ENCODE measurements at places on chromosomes 16 and 17. TPM values are rescaled to one million over a fixed set of nuclear protein-coding genes. Genes with fewer than 3 reads are reported as not detected.

GRCh38 chr17:39997543-39997942, 16.9 kb downstream of the PSMD3 start:
- no peak for DNase-seq

- DNase-seq = no peak
These were observed 185.9 kb downstream of the CDK5R1 start for GRCh38 chr17:32672711-32673110.

KRT28 gene
- not detected for polyA plus RNA-seq

DNA sequence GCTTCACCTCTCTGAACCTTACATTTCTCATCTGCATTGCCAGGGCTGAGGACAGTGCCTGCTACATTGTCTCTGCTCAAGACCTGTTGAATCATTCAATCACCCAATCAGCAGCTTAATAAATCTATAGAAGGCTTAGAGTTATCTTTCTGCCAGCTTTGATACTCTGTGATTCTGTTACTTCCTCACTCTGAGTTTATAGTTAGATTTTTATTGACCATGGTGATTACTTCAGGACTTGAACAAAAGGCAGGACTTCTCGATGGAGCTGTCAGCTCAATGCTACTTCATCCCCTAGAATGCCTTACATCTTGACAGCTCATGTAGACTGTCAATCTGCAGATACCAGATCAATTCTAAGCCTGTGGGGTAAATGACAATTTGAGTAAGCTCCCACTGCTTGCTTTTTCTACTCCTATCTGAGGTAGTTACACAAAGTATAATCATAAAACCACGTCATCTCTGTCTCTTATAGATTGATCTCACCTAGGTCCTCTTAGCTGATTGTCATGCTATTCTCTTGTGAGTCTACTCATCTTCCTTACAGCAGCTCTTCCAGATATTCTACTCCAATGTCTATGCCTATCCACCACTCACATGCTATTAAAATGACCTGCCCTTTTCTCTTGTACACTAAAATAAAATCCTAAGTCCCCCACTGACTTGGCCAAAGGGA, 318.3 kb upstream of the CA10 start:
- no peak for DNase-seq

- no peak for DNase-seq
These were observed 120.3 kb upstream of the CHMP6 start for GRCh38 chr17:80871341-80871740.

DNA sequence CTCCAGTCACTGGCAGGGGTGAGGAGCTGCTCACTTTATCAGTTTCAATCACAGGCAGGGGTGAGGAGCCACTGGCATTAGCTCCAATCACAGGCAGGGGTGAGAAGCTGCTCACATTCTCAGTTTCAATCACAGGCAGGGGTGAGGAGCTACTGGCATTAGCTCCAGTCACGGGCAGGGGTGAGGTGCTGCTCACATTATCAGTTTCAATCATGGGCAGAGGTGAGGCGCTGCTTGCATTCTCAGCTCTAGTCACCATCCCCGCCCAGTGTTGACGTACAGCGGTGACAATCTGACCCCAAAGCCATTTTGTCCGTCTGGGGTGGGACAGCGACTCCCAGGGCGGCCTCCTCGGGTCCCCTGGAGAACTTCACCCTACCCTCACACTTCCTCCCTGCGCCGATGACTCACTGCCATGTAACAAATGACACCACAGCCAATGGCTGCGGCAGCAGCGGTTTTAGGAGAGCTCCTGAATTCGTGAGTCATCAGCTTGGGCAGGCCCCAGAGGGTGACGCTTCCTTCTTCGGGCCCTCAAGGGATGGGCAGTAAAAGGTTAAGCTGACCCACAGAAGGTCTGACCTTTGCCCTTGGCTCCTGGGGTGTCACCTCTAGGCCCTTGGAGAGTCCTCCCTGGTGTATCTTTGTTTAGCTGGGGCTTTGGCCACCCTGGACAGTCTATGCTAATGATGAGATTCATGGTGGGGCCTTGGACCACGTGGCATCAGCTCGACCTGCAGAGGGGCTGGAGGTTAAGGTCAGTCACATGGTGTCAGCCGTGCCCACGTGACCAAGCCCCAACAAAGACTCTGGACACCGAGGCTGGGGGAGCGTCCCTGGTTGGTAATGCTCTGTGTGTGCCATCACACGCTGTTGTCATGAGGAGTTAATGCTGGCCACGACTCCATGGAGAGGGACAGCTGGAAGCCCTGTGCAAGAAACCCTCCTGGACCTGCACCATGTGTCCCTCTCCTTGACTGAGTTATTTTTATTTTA, 171.7 kb downstream of the C16orf95 start:
- DNase-seq = no peak

- no peak for DNase-seq
These were observed 306.1 kb upstream of the KIF2B start for GRCh38 chr17:53516636-53517035.

EFNB3 gene
- 5.4 TPM for polyA plus RNA-seq

CACNG1 gene
- 340 TPM for polyA plus RNA-seq

Data from hindlimb muscle (tissue), 1 donor.